ENCODE measurements at places on chromosomes 13 and 19.

DNA sequence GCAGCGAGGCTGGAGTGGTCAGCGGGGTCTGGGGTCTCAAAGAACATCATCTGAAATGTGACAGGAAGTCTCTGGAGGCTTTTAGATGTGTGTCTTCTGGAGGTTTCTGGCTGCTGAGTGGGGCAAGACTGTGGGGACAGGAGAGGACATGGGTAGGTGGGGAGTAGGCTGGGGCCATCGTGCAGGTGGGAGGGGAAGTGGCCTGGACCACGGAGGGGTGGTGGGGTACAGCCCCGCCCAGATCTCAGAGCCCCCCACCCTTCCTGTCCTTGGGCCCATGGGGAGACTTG, 6.2 kb downstream of the AP1M1 start:
- DNase-seq = no peak

DNA sequence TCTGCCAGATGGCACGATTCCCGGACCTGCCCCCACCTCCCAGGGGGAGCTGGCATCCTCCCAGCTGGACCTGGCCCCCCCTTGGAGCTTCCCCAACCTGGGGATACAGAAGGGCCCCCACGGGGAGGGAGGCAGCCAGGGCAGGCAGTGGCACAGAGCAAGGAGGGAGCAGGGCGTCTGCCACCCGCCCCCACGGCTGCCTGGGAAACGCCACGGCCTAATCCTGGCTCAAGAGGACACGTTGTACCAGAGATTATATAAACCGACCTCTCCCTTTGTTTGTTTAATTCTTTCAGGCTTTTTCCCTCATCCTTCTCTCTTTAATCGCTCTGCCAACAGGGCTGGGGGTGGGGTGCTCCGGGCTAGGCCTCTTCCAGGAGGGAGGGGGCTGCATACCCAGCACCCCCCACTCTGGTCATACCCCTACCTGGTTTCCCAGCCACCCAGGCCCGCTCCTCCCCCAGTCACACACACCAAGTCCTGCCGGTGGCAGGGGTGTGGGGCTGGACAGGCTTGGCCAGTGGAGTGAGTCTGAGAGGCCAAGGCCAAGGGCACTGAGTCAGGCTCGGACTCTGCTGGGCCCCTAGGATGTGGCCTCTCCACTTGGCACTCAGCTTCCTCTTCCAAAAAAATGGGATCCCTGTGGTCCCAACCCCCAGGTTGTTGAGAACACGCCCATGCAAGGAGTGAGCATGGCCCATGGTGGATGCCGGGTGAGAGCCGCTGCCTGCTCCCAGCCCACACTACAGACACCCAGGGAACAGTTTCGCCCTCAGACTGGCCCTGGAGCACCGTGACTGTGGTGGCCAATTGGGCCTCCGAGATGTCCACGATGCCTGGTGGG, 29.5 kb upstream of the NFIC start:
- DNase-seq = no peak

DNA sequence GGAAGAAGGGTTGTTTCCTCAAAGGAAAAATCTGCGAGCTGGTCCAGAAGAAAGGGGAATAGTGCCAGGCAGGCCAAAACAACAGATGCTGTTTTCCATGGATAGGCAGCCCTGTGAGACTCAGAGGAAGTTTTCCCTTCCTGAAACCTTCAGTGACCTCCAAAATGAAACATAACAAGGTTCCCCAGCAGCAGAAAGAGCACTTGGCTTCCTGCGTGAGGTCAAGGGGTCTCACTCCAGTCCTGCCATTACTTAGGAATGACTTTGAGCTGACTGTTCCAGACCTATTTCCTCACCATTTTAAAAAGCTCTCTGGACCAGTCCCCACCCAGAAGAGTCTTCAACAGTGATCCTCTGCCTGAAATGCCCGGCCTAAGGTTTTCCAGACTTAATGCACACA, 104.6 kb upstream of the IPO5 start:
- DNase-seq = no peak

- no peak for DNase-seq
Observed at GRCh38 chr19:5537870-5538269, 29.9 kb downstream of the TINCR start.

- DNase-seq = no peak
Observed at GRCh38 chr19:6070207-6070681, 40.1 kb downstream of the RFX2 start.

DNA sequence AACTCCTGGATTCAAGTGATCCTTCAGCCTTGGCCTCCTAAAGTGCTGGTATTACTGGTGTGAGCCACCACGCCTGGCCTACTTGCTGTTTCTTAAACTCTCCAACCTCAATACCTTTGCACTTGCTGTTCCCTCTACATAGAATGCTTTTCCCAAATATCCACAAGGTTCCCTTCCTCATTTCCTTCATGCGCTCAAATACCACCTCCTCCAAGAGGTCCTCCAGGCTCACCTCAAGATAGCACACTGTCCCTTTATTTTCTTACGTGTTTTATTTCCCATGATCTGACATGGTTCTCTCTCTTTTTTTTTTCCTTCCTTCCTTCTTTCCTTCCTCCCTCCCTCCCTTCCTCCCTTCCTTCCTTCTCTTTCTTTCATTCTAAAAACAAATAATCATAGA, 13.5 kb downstream of the RDH8 start:
- no peak for DNase-seq

DNA sequence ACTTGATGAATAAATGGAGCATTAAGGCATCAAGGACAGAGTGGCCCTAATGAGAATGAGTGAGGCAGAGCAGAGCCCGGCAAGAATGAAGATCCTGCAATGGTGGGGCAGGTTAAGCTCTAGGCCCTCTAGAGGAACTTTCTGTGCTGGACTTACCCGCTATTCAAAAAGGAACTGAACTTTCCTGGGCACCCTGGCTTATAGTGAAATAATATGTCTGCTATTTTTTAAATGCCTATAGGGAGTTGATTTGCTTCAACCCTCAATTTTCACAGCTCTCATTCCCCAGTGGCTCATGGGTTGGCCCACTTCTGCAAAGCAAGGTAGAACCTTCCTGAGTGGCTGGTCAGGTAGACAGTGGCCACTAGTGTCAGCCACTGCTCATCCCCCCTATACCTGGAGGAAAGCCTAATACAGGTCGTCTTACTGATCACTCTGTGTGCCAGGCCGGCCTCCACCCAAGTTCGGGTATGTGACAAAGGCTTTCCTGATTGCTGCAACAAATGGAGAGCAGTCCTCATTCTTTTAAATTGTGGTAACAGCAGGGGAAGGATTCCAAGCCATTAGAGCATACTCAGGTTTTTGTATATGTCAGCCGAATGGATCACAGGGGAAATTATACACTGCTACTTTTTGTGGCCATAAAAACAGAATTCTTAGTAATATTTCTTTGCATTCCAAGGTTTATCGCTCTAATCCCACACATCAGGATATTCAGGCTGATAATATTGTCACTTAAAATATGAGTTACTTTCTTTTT, 103.0 kb downstream of the KL start:
- DNase-seq = no peak

DNA sequence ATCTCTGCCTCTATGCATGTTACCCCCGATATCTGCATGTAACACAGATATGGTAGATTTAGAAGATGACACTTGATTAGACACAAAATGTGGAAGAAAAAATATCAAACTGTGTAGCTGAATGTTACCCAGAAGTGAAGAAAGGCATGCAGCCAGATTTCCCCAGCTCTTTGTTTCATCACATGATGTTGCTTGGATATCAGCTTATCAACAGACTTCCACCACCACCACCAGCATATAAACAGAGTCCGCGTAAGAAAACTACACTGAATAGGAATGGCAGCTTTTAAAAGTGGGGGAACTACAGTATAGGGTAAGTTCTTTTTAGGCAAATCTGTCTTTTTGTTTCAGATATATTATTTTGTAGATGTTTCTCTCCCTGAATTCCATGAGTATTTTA, at the start of gene FAM216B:
FAM216B (plus strand) TSS at position 233 of the 400 bp plus-strand sequence. CDS start 2,484 bp downstream, outside the sequence.
- DNase-seq = no peak

- DNase-seq = no peak
Observed at GRCh38 chr19:38743394-38744297, 628 bp downstream of the CAPN12 start.

DNA sequence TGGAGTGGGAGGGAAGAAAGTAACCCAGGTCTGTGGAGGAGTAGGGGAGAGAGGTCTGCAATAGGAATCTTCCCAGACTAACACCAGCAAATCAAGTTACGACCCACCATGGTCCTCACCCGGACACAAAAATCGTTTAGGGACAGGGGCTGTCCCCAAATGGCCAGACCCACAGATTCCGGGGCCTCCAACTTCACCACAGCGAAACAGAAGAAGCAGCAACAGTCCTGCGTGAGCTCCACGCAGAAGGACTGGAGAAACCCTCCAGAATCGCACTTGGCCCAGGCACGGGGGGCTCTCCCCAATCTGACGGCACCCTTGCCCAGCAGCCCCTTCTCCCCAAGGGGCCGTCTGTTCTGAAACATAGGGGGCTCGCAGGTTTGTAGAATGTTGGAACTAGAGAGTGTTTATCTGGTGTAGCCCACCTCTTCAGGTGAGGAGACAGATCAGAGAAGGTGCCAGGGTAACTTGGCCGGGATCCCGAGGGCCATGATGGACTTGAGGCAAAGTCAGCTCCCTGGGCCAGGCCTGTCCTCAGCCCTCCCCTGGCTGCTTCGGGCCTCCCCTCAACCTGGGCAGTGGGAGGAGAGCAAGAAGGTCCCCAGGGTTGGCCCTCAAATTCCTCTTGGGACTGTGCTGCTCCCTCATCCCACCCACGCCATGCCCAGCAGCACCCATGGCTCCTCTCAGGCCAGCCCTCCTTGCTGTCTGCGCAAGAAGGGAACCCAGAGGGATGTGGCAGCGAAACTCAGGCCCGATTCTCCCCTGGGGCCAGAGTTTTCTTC, 82.5 kb upstream of the GPR183 start:
- no peak for DNase-seq

DNA sequence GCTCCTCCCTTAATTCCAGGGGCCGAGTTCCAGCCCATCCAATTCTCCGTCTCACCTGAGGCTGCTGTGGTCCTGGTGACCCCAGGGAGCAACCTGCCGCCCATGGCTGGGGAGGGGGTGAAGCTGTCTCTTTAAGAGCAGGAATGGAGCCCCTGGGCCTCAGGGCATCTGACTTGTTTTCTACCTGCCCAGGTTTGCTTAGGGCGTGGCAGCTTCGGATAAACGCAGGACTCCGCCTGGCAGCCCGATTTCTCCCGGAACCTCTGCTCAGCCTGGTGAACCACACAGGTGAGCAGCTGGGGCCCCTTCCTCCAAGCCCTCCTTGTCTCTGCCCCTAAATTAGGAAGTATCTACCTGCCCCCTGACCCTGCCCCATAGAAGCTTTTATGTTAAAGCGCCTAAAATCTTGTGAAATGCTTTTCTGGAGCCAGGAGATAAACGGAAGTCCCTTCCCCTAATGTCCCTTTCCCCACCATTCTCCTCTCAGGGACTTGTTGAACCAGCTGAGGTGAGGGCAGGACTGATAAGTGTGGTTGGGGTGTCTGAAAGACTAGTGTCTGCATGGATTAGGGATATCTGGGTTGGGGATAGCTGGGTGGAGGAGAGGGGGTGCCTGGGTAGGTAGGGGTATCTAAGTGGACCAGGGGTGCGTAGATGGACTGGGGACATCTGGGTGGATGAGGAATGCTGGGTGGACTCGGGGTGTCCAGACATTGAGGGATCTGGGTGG, 614 bp downstream of the FXYD3 start:
- no peak for DNase-seq

DNA sequence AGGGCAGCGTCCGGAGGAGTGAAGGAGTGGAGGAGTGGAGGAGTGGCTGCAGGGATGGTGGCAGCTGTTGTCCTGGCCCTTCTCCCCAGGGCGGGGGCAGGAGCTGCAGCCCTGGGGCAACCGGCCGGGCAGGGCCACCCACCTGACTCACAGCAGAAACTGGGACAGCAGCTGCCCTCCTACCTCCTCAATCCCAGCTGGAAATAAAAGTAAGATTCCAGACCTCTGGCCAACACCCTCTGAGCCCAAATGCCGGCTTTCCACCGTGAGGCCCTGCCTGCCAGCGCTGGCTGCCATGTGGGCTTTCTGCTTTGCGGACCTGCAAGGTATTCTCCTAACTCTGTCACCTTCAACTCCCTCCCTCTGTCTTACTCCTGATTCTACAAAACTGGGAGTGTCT, 3.3 kb upstream of the CLPP start:
- no peak for DNase-seq

DNA sequence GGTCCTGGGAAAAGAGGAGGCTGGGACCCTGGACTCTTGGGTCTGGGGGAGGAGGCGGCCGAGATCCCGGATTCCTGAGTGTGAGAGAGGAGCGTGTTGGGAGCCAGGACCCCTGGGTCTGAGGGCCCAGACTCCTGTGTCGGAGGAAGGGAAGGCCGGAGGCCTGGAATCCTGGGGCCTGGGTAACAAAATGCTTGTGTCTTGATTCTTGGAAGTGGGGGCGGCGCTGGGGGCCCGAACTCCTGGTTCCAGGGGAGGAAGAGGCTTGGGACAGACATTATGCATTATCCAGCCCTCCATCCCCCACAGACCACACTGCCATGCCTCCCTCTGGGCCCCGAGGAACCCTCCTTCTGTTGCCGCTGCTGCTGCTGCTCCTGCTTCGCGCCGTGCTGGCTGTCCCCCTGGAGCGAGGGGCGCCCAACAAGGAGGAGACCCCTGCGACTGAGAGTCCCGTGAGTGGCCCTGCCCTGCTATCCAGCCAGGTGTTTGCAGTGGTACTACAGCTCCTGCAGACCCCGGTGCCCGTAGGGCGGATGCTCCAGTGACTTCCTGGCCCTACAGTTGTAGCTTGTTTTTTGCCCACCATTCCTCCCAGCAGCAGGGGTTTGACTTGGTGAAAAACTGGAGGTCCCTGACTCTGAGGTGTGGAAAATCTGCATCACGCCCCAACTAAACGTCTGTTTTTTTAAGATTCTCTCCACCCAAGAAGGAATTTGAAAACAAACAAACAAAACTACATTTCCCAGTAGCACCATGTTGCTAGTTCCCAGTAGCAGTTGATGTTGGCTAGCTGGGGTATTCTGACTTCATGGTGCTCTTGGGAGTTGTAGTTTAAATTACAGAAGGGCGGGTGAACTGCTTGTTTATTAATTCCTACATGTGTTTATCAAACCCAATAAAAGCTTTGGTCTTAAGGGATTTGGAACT, 630 bp downstream of the NUCB1 start:
- no peak for DNase-seq

- no peak for DNase-seq
Observed at GRCh38 chr19:16301999-16302694, 22.5 kb upstream of the KLF2 start.

GRCh38 chr13:95445131-95445530, 107.4 kb upstream of the CLDN10 start:
- DNase-seq = no peak

- no peak for DNase-seq
Observed at GRCh38 chr13:39455521-39456175, 147.3 kb downstream of the LHFPL6 start.

- no peak for DNase-seq
Observed at GRCh38 chr19:38011426-38011825, 104.4 kb downstream of the SIPA1L3 start.

GRCh38 chr19:2648528-2648937, 54.0 kb downstream of the GNG7 start:
- DNase-seq = peak; percentile 68

- DNase-seq = no peak
Observed at GRCh38 chr13:32041429-32041828, 9.9 kb downstream of the FRY start.

GRCh38 chr13:44140888-44141724, 232.5 kb upstream of the SERP2 start:
- no peak for DNase-seq

- no peak for DNase-seq
Observed at GRCh38 chr13:24148414-24149235, 11.9 kb upstream of the SPATA13 start.

All from NCI-H1694 (cell line).